AG04450 (cell line): ENCODE measurements at places on chromosomes 2 and 18.

GRCh38 chr2:25250331-25251070 is 82.1 kb upstream of the POMC start:
- peak; percentile 69 for DNase-seq

DNA sequence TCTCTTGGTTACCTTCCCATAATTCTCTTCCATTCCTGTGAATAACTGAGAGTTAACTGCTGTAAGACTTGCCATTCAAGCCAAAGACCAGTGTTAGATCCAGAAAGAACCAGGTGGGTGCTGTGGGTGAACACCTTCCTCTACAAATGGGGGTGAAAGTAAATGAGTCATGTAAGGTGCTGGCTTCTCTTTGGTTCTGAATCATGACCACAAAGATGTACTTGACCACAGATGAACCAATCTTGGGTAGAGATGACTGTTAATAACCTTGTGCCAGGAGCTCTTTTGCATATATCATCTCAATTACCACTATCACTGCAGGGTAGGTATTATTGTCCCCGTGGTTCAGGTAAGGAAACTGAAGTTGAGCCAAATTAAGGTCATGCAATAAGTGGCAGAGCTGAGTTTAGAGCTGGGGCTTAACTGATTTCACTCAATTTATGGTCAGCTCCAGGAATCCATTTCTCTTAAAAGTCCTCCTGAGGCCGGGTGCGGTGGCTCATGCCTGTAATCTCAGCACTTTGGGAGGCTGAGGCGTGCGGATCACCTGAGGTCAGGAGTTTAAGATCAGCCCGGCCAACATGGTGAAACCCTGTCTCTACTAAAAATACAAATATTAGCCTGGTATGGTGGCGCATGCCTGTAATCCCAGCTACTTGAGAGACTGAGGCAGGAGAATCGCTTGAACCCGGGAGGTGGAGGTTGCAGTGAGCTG is 244.9 kb upstream of the CXCR4 start:
- no peak for DNase-seq

DNA sequence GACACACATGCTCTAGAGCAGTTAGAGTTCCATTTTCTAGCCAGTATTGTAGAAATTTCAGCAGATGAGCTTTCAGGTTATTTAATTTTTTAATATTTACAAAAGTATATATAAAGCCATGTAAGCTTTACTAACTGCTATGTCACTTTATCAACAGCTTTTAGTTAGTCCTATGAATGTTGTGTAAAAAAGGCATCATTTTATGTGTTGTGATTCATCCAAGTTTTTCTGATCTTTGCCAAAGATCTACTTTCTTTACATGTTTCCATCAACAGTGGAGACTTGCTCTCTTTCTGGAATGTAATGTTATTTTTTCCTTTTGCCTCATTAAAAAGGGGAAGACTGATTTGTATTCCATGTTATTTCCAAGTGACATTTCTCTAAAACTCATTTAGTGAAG is 125.2 kb upstream of the TFPI start:
- no peak for DNase-seq

GRCh38 chr2:135890149-135890548 is 13.9 kb upstream of the MCM6 start:
- no peak for DNase-seq

DNA sequence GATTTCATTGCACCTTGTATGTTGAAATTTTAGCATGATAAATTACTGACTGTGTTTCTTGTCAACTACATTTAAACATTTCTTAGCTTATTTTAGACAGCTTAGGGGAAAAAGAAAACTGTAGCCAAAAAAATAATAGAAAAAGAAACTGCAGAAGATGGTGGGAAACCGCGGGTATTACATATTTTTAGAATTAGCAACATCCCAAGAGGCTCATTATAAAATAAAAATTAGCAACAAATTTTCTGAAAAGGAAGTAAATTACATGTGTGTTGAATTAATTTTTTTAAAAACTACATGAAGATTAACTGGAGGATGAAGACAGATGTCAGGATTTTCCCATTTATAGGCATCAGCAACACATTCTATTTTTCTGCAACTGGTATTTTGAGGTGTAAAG is 4.3 kb downstream of the PELI1 start:
- no peak for DNase-seq

GRCh38 chr18:43587538-43588153 is 310.4 kb upstream of the SYT4 start:
- no peak for DNase-seq

- no peak for DNase-seq
Measured at GRCh38 chr2:11022591-11023273, 111.0 kb downstream of the KCNF1 start.
